ENCODE measurements at places on chromosomes 13 and 19.

- peak; percentile 70 for DNase-seq
Observed at GRCh38 chr19:3516675-3517207, 10.6 kb downstream of the FZR1 start.

DNA sequence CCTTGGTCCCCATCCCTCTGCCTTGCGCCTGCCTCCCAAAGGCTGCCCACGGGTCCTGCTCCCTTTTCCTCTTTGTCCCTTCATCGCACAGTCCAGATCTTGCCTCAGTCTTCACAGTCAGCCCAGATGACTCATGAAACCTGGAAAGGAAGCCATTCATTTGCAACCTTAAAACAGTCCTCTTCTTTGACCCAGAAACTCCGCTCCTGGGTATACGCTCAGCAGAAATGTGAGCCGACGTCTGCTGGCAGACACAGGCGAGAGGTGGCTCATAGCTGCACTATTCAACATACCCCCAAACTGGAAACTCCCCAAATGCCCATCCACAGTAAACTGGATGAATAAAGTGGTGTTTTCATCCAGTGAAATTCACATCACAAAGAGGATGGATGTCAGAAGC, 13.6 kb upstream of the PEPD start:
- DNase-seq, result no peak

GRCh38 chr13:106159295-106160195, 375.9 kb downstream of the EFNB2 start:
- DNase-seq, result no peak

DNA sequence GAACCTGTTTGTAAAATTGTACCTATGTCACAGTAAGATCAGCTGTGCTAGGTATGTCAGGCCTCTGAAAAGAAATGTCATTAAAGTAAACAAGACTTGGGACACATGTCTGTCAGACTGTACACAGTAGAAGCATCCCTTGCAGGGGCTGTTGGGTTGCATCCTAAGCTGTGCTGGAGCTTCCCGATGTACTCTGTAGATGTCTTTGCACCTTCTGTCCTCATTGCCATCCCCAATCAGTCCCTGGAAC, 48.7 kb upstream of the GPR183 start:
- no peak for DNase-seq

- DNase-seq, result no peak
Observed at GRCh38 chr13:75321084-75321483, 160.9 kb downstream of the TBC1D4 start.

DNA sequence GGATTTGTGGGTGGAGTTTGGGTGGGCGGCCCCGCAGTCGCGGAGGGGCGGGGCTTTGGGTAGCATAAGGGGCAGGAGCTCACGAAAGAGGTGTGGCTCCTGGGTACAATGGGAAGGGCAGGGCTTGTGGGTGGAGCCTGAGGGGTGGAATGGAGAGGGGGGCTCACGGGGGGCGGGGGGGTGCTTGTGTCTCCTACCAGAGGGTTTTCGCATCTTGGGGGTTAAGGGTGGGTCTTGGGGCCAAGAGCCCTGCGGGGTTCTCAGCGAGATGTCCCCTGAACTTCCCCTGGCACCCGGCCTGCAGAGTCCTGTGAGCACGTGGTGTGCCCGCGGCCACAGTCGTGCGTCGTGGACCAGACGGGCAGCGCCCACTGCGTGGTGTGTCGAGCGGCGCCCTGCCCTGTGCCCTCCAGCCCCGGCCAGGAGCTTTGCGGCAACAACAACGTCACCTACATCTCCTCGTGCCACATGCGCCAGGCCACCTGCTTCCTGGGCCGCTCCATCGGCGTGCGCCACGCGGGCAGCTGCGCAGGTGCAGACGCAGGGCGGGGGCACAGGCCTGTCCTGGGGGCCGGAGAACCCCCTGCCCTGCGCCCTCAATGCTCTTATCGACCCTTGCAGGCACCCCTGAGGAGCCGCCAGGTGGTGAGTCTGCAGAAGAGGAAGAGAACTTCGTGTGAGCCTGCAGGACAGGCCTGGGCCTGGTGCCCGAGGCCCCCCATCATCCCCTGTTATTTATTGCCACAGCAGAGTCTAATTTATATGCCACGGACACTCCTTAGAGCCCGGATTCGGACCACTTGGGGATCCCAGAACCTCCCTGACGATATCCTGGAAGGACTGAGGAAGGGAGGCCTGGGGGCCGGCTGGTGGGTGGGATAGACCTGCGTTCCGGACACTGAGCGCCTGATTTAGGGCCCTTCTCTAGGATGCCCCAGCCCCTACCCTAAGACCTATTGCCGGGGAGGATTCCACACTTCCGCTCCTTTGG, 5.1 kb downstream of the FSTL3 start:
- peak; percentile 34 for DNase-seq

GRCh38 chr19:11598746-11599145, 1.5 kb downstream of the ZNF627 start:
- DNase-seq, result no peak

All from CD8-positive, alpha-beta memory T cell (primary cell).